ENCODE measurements at places on chromosomes 11 and 22.
A peak's percentile ranks its signal among the peaks of the same experiment; 100 is the strongest.

GRCh38 chr11:70089631-70090030, 11.5 kb downstream of the ANO1 start:
- no peak for DNase-seq

DNA sequence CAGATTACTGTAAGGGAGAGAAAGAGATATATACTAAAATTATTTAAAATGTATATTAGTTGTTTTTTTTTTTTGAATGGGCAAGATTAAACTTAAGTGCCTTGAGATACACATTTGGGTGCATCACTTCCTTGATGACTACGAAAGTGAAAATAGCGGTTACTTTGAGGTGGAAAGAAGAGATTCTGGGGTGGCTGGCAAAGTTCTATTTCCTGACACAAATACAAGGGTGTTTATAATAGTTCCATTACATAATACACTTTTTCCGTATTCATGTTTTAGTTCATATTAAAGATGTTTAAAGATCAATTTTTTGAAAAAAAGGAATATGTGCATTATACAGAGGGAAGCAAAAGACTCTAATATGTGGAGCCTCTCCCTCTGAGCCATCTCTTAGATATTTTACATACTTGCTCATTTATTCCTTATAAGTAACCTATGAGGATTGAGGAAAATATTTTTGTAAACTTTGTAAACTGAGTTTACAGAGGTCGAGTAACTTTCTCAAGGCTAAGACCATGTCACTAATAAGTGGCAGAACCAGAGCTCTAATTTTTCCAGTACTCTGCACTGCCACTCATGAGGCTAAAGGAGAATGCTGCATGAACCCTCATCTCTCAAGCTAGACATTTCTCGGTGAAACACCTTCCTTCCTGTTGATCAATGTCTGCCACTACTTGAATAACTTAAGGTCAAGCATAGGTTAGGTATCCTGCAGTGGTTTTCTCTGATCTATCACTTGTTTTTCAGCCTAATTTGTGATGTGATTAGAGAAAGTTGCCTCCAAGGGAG, 58.6 kb downstream of the DDIAS start:
- no peak for DNase-seq

- no peak for DNase-seq
These were observed 483 bp upstream of the HYLS1 start for GRCh38 chr11:125886997-125887372.

GRCh38 chr22:24687322-24687721, 84.3 kb downstream of the GGT1 start:
- no peak for DNase-seq

GRCh38 chr11:110538154-110538553, 108.4 kb downstream of the FDX1 start:
- DNase-seq = no peak

GRCh38 chr11:115930886-115931547, 426.8 kb upstream of the CADM1 start:
- DNase-seq = no peak

- no peak for DNase-seq
These were observed 9.2 kb downstream of the CDPF1 start for GRCh38 chr22:46240907-46241306.

DNA sequence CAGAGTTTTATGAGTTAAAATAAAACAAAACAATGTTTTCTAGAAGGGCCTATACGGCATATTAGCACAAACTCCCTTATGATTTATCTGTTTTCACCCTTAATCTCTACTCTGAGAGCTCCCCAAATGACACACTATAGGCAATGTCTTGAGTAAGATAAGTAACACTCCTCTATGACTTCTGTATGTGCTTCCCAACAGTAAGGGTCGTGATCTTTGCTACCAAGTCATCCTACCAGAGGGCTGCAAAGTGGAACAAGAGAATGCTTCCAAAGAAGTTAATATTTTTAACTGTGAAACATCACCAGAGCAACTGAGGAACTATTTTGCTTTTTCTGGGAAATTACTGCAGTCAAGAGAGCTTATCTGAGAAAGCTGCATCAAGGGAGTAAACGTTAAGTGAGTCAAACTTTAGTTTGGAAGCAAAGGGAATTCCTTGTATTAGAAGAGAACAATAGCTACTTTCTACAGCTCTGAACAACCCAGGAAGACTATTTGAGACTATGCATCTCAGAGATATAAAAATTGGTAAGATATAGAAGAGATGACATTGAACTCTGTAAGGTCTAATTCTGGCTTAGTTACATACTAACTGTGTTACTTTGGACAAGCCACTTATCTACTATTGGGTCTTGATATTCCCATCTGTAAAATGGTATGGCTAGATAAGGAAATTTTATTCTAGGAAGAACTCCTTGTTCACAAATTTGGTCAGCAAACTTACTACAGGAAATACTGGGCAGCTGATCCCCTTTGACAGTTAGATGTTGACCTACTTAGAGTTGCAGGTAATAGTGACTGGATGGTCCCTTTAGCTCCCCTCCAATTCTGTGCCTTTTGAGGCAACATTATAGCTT, 43.7 kb upstream of the CCDC34 start:
- no peak for DNase-seq

DNA sequence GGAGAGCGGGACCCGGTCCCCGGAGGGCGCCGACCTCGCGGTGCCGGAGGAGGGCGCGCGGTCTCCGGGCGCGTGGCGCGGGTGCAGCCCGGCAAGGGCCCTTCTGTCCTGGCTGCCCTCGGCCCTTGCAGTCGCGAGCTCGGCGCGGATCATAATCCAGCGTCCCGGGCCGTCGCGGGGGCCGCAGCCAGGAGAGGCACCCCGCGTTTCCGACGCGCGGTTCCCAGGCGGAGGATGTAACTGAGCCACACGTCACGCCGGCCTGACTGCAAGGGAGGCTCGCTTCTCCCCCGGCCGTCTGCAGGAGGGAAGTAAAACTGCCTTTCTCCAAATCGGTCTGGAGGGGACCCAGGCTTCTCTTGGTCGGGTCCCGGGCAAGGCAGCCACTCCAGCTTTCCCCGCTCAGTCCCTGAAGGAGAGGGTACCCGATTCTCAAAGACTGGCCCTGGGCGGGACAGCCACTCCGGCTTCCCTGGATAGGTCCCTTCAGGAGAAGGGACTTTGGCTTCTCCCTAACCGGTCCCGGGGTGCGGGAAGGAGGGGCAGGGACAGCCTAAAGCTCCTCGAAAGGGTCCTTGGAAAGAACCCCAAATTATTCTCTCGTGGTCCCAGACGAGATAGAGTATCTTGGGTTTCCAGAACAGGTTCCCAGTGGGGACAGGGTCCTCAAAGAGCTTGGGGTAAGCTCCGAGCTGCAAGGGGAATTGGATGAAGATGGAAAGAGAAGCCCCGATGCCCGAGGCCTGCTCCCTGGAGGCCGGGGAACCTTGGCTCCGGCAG, 836 bp downstream of the SPON1 start:
- DNase-seq = no peak

DNA sequence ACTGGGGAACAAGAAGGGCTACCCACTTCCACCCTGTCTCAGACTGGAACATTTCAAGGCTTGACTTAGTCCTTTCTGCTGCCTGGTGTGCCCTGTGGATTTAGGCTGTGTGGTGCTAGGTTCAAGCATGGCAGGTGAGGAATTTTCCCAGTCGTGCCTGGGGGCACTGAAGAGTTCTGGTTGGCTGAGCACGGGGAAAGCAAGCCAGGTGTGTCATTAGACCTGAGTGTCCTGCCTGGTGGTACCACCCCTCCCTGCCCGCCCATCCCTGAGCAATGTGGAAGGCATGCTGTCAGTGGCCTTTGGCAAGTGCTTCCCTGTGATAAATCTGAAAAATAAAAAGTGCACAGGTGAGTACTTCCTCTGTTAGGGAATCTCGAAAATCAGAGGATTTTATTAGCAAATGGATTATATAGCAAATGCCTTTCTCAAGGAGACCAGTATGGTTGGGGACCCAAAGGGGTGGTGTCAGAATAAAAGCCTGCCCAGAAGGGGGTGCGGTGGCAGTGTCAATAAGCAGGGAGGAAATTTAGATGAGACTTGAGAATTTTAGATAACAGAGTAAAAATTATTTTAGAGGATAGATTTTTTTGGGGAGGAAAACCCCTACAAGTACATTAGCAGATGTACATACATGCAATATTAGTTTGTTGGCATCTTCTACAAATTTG, 22.8 kb downstream of the TEAD1 start:
- DNase-seq = no peak

- DNase-seq = no peak
These were observed 11.7 kb downstream of the CBLIF start for GRCh38 chr11:59833602-59834001.

- DNase-seq = no peak
These were observed 9.2 kb downstream of the PVALB start for GRCh38 chr22:36807627-36808026.

GRCh38 chr11:93517611-93518010, 25.6 kb downstream of the SMCO4 start:
- no peak for DNase-seq

- DNase-seq = no peak
These were observed 22.0 kb upstream of the MAPK1 start for GRCh38 chr22:21889251-21889990.

- DNase-seq = no peak
These were observed 55.1 kb upstream of the CLDN5 start for GRCh38 chr22:19579115-19579811.

GRCh38 chr22:45246060-45246985, 5.6 kb upstream of the KIAA0930 start:
- DNase-seq = peak; percentile 88

DNA sequence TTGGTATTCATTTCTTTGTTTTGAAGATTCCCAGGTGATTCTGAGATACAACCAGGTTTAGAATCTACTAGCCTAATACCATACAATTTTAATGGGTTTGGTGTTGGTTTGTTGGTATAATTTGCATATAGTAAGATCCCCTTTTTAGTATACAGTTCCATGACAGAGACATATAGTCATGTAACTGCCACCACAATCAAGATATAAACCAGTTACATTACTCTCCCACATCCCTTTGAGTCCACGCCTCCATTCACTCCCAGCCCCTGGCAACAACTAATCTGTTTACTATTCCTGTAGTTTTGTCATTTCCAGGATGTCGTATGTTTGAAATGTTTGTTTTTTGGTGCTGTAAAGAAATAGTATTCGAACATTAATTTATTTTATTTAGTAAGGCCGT, 4.3 kb downstream of the ASRGL1 start:
- DNase-seq = no peak

DNA sequence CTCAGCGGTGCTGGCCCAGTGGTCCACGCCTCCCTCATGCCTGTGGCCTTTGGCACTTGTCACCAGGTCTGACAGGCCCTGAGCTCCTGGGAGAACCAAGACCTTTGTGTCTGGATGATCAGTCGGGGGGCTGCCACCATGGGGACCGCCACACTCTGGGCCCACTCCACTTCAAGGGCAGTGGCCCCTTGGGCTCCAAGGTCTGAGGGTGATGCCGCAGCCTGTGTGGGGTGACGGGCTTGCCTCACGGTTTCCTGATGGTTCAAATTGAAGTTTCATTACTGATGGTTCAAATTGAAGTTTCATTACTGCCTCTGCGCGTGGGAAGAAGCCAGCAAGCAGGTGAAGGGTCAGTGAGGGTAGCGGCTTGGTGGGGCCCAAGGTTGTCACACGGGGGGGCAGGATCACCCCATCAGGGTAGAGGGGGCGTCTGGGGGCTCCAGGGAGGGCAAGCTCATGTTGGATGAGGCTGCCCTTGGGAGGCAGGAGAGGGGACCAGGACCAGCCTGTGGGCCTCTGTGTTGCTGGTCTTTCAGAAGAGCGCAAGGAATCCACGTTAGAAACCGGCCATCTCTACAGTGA, 27.5 kb downstream of the TRMU start:
- no peak for DNase-seq

DNA sequence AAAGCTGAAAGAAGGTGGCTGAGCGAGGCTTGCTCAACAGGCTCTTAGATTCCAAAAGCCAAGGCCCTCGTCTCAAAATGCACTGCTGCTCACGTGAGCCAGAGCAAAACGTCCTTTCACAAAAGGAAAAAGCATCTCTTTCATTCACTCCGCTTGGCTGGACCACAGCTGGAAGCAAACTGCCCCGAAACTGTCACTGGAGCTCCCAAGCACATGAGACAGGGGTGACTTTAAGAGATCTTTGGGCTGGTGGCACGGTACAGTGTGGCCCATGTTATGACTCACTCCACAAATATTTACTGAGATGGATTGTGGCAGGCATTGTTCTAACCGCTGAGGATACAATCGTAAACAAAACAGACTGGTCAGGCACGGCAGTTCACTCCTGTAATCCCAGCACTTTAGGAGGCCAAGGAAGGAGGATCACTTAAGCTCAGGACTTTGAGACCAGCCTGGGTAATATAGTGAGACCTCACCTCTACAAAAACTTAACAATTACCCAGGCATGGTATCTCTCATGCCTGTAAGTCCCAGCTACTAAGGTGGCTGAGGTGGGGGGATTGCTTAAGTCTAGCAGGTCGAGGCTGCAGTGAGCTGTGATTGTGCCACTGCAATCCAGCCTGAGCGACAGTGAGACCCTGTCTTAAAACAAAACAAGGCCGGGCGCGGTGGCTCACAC, 3.6 kb downstream of the PLA2G6 start:
- peak; percentile 61 for DNase-seq

DNA sequence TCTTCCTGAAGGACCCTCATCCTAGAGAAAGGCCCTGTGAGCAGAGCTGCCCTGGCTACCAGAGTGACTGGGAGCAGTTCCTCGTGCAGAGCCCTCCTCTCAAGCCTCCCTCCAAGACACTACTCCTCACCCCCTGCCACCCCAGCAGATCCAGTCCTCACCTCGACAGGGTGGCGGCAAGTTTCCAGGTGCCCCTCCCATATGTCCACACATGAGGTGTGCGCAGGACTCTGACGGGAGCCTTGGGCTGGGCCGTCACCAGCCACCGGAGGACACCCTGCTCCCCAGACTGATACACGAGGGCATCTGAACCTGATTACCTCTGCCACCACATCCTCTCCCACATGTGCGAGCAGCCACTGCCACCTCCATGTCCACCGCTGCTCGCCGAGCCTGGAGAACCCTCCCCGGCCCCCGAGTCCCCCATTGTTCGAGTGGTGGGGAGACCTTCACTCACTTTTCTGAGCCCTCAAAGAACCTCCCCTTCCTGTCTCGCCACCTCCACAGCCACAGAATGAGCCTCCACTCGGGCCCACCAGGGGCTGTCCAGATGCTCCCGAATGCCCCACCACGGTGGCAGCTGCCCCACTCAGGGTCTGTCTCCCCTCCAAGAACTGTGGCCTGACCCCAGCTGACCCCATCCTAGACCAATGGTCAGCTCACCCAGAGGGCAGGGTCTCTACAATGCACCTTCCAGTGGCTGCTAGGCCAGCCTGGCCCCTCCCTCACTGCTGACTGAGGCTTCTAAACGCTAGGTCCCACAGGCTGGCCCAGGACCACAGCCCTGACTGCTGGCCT, 62.5 kb downstream of the DGCR2 start:
- DNase-seq = no peak

GRCh38 chr11:55895216-55895615, 12.1 kb downstream of the TRIM51 start:
- no peak for DNase-seq

- DNase-seq = no peak
These were observed 22.8 kb upstream of the CLMP start for GRCh38 chr11:123217897-123218296.

Data from HS-5 (cell line).